ENCODE measurements at places on chromosomes 5 and 9.

DNA sequence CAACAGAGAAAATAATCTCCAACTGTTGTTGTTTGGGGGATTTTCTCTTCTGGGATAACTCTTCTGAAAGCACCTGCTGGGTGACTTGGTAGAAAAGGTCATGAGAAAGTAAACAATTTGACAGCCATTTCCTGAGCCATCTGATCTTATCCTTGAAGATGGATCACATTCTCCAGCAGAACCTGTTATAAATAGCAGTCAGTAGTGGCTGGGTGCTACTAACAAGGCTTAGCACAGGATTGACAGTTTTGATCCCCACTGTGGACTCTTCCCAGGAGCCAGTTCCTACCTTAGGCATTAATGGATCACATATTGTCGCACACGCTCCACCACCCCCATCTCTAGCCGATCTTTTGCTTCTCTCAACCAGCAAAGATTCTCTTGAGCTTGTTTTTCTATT, 220.2 kb downstream of the PLK2 start:
- DNase-seq, result no peak

DNA sequence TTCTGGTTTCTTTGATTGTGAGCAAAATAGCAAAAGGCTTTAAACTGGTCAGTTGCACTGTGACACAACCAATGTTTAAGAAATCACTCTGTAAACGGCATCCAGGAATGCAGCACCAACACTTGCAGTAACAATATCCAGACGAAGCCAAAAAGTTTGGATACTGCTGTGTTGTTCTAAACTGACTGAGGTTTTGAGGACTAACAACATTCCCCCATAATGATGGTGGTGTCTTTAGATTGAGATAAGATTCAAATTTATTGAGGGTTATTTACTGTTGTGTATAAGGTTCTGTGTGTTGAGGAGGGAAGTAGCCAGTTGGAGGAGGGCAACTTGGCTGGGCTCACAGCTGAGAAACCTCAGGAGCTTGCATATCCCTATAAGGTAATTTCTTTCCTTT, 353.6 kb downstream of the BNC2 start:
- no peak for DNase-seq

DNA sequence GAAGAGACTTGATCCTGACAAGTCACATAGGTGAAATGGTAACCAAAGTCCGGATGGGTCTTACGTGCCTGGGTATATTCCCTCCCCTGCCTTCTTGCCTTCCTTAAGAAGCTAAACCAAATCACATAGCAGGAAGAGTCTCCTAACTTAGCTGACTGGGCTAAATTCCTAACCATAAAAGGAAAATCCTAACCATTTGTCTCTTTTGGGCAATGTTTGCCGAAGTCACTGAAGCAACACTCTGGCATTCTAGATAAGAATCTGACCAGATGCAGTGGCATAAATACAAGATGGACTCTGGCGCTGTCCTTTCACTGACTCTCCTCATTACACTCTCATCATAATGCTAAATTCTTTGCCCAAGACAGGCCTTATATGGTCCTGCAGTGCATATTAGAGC, 625.5 kb upstream of the RORB start:
- no peak for DNase-seq

GRCh38 chr5:43304525-43304924, 8.7 kb downstream of the HMGCS1 start:
- no peak for DNase-seq

DNA sequence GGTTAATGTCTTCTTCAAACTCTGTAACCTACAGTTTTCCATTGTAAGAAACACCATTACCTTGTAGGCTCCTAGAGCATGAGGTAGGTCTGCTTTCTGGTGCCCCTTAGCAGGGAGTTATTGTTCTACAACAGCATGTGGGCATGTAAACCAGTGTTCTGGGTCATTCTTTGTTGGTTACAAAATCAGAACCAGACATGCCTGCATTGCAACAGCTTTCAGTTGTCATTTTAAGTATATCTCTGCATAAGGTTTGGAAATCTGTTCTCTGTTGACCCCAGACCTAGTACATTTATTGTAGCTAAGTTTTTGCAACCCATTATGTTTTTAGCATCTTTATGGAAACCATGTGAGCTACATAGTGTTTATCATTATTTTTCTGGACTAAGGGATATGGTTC, 10.9 kb downstream of the RGMB start:
- no peak for DNase-seq

Measured in activated CD4-positive, alpha-beta T cell treated with anti-CD3 and anti-CD28 coated beads for 24 hours (primary cell).